ENCODE measurements at places on chromosomes 4 and X.

- DNase-seq = no peak
These were observed 4.6 kb downstream of the CTBP1 start for GRCh38 chr4:1244081-1244977.

DNA sequence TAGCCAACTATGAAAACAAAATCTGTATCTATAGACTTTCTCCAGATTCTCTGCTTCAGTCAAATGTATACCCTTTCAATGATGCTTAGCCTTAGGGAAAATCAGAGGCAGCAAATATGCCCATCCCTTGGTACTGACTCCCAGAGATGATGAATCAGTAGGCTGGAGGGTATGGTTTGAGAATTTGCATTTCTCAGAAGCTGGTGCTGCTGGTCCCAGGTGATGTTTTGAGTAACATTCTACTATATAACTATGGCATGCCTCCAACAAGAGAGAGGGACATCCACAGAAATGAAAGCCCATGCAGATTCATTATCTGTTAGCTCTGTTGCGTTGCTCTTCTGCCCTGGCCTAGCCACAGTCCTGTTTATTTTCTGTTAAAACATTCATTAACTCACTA lies 13.6 kb downstream of the TNIP3 start:
- no peak for DNase-seq

DNA sequence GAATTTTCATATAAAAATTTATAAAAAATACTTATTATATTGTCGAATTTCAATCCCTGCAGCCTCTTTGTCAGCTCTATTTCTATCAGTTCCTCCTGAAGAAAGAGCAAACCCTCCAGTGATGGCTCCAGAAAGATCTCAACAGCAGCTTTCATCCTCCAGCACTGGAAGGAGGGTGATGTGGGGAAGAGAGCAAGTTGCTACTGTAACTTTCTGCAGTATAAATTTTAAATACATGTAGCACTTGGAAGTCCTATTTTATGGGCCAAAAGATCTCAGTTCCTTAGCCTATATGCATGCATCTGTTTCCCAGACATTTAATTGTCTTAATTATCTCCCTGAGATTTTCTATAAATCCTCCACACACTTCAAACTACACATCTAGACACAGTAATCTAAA lies 13.7 kb upstream of the ODAM start:
- no peak for DNase-seq

GRCh38 chr4:133394971-133395627 lies 246.0 kb downstream of the PCDH10 start:
- DNase-seq = no peak
